ENCODE measurements at places on chromosomes 5 and 9.

DNA sequence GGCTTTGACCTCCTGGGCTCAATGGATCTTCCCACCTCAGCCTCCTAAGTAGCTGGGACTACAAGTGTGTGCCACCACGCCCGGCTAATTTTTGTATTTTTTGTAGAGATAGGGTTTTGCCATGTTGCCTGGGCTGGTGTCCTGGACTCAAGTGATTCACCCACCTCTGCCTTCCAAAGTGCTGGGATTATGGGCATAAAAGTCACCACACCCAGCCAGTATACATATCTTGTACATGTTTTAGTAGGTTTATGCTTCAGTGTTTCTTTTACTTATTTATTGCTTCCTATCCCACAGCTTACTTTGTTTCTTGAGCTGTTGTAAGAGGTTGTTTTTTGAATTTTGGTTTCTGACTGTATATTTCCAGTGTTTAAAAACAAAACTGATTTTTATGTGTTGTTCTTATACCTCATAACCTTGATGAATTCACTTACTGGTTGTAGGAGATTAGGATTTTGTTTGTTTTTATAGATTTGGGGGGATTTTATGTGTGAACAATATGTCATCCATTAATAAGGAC, 12.9 kb downstream of the FBXW5 start:
- DNase-seq = no peak

- DNase-seq = no peak
These were observed 454.0 kb upstream of the GRAMD2B start for GRCh38 chr5:125969011-125969813.

DNA sequence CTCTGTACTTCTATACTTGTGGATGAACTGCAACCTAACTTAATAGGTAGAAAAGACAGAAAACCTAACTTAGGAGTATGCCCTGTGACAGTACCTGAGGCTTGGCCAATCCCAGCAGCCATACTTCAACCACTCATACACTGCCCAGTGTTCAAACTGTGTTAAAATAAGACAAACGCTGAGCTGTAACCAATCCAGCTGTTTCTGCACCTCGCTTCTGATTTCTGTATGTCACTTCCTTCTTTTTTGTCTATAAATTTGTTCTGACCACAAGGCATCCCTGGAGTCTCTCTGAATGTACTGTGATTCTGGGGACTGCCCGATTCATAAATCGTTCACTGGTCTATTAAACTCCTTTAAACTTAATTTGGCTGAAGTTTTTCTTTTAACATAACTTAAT, 41.4 kb downstream of the AUH start:
- DNase-seq = no peak

DNA sequence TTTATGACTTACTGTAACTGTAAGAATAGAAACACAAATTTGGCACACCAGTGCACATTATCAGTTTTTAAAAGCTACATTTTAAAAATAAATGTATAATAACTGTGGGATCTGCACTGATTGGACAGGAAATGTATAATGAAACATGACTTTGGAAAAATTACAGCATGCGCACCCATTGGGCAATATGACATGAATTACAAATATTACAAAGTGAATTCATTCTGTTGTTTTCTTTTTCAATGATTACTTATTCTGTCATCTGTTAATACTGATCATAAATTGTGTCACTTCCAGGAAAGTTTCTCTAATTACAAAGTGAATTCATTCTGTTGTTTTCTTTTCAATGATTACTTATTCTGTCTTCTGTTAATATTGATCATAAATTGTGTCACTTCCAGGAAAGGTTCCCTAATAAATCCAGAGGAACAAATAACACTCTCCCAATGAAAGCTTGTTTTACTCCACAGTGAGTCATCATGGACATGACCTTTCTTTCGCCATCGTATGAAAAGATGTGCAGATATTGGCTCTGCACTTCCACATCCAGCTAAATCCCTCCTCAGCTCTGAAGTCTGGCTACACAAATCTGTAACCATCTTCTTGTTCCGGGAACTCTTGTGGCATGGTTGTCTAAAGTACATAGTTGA, 297.0 kb upstream of the HAPLN1 start:
- DNase-seq = no peak

GRCh38 chr5:91315701-91316100, 67.4 kb downstream of the ARRDC3 start:
- no peak for DNase-seq

- DNase-seq = no peak
These were observed 17.1 kb downstream of the OTP start for GRCh38 chr5:77621440-77621839.

DNA sequence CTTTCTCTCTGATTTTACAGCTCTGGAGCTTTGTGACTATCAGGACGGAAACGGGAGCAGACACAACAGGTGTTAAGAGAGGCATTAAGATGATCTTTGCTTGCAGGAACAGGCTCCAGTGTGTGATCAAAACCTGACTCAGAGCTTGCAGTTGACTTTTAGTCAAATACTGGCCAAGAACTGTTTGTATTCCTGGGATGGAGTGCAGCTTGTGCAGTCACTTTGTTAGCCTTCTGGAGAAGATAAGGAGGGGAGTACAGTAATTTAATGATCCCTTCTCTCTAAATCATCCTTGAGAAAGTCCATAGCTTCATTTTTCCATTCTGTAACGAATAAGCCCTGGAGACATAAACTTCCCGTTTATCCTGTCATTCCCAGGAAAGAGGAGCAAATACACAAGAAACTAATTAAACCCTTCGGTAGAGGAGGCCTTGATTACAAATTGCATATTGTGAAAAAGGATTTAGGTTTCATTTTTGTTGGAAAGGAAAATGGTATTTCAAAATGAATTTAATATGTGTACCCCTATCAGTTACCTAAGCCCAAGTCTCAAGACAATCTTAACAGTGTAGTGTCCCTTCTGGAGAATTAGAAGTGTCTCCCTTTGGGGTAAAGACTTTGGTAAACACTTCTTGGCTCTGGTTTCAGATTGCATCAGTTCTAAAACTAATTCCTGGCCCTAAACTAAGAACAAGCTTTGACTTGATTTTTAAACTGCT, 3.1 kb upstream of the STOM start:
- no peak for DNase-seq

DNA sequence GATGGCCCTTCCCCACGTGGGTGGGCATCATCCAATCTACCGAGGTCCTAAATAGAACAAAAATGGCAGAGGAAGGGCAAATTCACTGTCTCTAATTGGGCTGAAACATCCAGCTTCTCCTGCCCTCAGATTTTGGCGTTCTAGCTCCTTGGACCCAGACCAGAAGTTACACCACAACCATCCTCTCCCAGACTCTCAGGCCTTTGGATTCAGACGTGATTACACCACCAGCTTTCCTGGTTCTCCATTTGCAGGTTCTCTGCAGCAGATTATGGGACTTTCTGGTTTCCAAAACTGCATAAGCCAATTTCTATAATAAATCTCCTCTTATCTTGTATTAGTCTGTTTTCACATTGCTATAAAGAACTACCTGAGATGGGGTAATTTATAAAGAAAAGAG, 73.6 kb upstream of the STARD4 start:
- no peak for DNase-seq

GRCh38 chr5:16855485-16855884, 80.6 kb downstream of the MYO10 start:
- no peak for DNase-seq

DNA sequence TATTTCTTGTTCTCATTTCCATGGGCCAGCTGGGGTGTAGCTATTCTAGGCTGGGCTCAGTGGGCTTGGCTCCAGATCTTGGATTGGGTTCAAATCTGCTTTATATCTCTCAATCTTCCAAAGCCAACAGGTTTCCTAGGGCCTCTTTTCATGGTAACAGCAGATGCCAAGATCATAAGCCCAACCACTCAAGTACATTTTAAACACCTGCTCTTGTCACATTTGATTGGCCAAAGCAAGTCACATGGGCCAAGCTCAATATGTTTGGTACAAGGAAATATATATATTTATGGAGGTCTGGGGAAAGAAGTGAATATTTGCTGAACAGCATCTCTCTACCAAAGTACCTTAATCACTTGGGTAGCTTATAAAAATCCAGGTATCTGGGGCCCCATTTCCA, 49.5 kb downstream of the MRRF start:
- no peak for DNase-seq

DNA sequence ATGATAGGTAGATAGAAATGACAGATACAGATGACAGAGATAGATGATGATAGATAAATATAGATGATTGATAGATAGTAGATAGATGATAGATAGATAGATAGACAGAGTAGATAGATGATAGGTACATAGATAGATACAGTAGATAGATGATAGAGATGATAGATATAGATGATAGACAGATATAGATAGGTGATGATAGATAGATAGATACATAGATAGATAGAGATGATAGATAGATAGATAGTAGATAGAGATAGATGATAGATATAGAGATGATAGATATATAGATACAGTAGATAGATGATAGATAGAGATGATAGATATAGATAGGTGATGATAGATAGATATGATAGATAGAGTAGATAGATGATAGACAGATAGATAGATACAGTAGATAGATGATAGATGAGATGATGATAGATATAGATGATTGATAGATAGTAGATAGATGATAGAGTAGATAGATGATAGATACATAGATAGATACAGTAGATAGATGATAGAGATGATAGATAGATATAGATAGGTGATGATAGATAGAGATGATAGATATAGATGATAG, 95.7 kb upstream of the SMIM23 start:
- DNase-seq = no peak

DNA sequence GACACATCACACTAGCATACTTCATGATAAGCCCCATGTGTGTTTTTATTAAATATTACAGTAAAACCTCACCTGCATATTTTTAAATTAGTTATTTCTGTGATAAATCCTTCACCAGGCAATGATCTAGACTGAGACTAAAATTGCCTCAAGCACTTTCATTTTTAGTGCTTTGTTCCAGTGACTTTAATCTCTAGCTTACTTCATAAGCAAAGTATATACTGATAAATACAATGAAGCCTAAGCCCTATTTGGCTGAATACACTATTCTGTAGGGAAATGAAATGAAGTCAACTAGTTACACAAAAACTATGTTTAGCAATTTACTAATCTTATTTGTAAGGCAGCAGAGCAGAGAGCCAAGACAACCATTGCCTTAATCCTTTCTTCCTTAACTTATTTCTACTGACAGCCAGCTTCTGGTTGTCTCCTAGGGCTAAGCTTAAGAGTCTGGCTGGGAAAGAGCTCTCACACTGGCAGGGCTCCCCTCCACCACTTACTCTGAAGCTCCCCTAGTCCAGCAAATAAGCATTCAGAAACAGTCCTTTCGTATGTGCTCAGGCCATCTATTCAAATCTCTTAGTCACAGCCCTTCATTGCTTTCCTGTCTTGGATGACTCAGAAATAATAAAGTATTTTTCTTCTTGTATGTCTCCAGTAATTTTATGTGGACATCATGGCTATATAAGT, 31.4 kb upstream of the MTAP start:
- DNase-seq = no peak

GRCh38 chr9:108316630-108317029, 539.2 kb downstream of the ACTL7B start:
- DNase-seq = no peak

DNA sequence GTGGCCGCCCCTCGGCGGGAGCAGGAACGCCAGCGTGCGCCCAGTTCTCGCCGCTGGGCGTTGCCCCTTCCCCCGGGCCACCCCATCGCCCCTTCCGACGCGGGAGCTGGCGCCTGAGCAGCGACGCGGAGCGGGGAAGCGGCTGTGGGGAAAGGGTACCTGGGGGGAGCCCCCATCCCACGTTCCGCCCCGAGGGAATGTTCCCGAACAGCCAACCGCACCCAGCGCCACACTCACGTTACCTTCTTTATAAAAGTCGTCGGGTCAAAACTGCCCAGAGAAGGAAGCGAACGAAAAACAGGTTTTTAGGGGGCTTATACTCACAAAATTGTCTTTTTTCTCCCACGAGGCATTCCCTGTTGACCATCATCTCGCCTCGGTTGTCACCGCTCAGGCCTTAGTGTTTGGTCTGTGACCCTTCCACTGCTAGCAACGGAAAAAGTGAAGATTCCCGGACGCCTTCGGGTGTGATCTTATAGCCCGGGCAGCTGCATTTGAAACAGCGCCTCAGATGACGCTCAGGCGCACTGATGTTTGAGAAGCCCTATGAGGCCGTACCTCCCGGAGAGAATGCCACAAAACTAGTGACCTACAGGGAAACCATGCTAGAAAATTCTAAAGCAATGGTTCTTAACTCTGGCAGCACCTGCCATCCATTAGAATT, 475 bp upstream of the GOLM1 start:
- no peak for DNase-seq

DNA sequence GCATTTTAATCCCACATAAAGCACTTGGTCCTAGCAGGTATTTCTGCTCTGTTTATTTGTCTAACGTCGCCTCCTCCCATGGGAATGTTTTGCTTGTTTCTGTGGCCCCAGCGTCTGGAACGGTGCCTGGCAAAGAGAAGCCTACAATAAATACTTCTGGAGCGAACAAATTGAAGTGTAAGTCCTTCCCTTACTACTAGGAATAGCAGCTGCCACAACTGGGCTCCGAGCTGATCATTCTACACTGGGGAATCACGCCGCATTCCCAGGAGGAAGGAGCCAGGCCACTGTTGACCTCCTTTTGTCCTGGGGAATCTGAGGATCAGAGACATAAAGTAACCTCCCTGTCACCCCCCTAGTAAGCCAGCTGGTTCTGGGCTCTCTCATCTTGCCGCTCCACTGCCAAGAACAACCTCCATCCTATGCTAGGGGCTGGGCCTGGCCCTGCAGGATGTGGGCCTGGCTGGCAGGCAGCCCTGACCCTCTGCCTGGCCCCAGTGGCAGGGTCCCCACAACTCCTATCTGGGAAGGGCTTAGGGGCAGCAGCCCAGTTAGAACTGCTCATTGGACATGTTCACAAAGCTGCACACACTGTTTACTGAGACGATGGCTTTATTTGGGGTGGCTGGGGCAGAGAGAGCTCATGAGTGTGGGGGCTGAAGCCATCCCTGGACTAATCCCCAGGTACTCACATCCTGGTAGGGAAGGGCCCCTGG, 82.8 kb downstream of the GTF3C4 start:
- DNase-seq = no peak

- no peak for DNase-seq
These were observed 178.7 kb downstream of the NDUFS4 start for GRCh38 chr5:53739111-53739510.

DNA sequence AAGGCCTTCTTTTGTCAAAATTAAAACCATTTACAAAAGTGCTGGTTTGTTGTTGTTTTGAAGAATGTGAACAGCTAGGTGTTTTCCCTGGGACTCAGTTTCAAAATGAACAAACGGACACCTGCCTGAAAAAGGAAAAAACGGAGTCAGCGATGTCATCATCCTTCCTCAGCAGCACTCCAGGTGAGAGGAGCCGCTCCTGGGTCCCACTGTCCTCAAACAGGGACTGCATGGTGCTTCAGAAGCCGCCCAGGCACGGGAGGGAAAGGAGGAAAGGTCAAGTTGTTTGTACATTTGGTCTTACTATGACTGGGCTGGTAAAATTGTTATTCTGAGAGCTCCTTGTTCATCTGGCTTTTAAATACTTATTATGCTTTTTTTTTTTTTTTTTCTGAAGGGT, 69.0 kb upstream of the ZSWIM6 start:
- no peak for DNase-seq
